ENCODE measurements at places on chromosomes 5 and 9. TPM values are rescaled to one million over a fixed set of nuclear protein-coding genes. Genes with fewer than 3 reads are reported as not detected.
A peak's percentile ranks its signal among the peaks of the same experiment; 100 is the strongest.

The TLR4 gene
- total RNA-seq, result 2.2 TPM

DNA sequence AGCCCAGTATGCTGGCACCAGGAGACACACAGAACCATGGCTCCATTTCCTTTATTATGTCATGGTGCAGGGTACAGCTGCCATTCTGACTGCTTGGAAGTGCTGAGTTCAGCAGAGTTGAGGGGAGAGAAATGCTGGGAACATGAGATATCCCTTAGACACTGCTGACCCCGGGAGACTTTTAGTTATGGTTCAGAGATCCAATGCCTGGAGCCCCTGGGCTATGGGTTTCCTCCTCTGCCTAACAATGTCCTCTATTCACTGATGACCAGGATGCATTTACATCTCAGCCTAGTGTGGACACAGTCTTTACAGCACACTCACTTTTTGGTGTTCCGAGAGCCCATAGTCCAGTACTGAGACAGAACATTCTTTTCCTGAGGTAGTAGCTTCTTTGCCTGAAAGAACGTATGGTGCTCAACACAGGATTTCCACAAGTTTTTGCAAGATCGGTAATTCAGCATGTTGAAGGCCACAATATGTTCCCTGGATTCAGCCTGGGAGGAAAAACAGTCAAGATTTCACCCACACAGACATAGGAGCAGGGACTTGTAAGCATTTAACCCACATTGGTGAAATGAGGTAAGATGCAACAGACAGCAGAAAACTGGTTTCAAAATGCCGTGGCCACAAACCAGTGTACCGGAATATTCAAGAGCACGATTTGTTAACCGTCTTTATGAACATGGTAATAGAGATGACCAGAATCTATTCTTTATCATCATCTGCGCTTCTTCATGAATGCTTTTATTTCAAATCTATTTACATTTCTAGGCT lies 71.3 kb downstream of the PTPN3 start:
- DNase-seq, result no peak

DNA sequence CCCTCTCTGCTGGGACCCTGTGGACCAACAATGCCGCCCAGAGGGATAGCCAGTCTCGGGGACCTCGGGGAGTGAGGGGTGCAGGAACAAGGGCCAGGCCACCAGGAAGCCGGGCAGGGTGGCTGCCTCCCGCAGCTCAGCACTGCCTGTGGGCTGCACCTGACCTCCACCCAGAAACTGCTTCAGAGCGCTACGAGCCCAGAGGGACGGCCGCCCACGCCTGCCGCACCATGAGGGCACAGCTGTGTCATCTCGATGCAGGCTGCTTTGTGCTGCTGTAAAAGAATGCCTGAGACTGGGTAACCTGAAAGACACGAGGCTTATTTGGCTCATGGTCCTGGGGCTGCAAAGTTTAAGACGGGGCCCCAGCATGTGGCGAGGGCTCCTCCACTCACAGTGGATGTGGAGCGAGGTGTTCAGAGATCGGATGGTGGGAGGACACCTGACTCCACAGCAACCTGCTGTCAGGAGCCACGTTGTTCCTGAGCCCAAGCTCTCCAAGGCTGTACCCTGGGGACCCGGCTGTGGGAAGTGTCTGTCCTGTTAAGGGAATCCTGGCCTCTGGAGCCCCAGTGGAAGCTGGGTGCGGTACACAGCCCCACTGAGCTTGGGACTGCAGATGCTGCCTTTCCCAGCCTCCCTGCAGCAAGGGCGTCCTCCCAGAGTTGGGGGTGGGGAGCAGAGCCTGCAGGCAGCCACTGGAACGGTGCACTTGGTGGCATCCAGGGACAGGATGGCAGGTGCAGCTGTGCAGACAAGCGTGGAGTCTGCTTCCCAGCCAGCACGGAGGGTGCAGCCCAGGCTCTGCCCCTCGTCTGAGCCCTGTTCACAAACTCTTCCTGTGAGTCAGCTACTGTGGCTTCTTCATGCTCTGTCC lies 11.8 kb upstream of the ZDHHC11 start:
- DNase-seq, result no peak

DNA sequence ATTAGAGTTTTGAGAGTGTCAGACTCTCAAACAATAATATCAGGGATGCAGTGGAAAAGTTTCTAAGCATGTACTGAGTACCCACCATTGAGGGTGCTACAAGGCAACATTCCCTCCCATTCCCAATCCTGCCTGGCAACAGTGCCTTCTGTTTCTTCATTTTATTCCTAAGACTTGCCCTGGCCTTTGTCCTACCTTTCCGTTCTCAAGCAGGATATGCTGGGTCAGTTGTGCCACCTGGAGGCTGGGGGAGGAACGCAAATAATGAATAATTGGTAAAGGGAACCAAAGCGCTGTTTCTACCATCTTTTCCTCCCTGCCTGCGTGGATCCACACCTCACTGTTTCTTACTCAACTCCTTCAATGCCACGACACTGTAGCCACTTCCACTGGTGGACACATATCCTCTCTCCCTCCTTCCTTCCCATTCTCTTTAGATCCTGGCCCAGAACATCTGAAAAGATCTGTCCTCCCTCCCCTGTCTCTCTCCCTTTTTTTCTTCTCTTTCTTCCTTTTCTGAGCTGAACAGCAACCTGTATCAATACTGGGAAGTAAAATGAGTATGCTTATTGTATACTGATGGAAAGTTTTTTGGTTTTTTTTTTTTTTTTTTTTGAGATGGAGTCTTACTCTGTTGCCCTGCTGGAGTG lies 149.5 kb downstream of the C9orf152 start:
- DNase-seq, result no peak

- no peak for DNase-seq
Observed at GRCh38 chr5:117681431-117682254, 1107.0 kb upstream of the SEMA6A start.

GRCh38 chr9:99038484-99038820 lies 66.5 kb upstream of the TGFBR1 start:
- DNase-seq, result no peak

GRCh38 chr9:3830291-3830690 lies 304.5 kb upstream of the RFX3 start:
- DNase-seq, result no peak

GRCh38 chr9:16680975-16681651 lies 189.4 kb downstream of the BNC2 start:
- DNase-seq, result no peak

GRCh38 chr9:86039991-86040860 lies 59.1 kb downstream of the GOLM1 start:
- no peak for DNase-seq

- no peak for DNase-seq
Observed at GRCh38 chr5:155461304-155461703, 447.7 kb downstream of the KIF4B start.

- DNase-seq, result no peak
Observed at GRCh38 chr5:142688281-142688989, 2.5 kb upstream of the FGF1 start.

The PCDHAC2 gene
- not detected for total RNA-seq

- no peak for DNase-seq
Observed at GRCh38 chr5:56152437-56152836, 80.7 kb downstream of the ANKRD55 start.

The P4HA2 gene
- 0.20 TPM for total RNA-seq

DNA sequence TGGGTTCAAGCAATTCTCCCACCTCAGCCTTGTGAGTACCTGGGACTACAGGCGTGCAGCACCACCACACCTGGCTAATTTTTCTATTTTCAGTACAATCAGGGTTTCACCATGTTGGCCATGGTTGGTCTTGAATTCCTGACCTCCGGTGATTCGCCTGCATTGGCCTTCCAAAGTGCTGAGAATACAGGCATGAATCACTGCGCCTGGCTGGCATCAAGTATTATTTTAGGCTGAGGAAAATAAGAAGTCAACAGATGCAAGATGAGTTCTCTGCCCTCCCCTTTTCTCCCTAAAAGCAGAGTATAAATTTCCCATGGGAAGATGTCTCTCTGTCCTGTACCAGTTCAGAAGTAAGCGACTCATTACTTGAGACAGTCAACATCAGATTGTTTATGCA lies 71.5 kb downstream of the ELAVL2 start:
- no peak for DNase-seq

The TAF11L5 gene
- total RNA-seq, result not detected

GRCh38 chr5:57171816-57172465 lies 1.9 kb upstream of the GPBP1 start:
- peak; percentile 56 for DNase-seq

The CRAT gene
- total RNA-seq, result 13.8 TPM

GRCh38 chr5:177225798-177226197 lies 77.7 kb downstream of the RAB24 start:
- no peak for DNase-seq

The FOXD4L4 gene
- total RNA-seq, result not detected

DNA sequence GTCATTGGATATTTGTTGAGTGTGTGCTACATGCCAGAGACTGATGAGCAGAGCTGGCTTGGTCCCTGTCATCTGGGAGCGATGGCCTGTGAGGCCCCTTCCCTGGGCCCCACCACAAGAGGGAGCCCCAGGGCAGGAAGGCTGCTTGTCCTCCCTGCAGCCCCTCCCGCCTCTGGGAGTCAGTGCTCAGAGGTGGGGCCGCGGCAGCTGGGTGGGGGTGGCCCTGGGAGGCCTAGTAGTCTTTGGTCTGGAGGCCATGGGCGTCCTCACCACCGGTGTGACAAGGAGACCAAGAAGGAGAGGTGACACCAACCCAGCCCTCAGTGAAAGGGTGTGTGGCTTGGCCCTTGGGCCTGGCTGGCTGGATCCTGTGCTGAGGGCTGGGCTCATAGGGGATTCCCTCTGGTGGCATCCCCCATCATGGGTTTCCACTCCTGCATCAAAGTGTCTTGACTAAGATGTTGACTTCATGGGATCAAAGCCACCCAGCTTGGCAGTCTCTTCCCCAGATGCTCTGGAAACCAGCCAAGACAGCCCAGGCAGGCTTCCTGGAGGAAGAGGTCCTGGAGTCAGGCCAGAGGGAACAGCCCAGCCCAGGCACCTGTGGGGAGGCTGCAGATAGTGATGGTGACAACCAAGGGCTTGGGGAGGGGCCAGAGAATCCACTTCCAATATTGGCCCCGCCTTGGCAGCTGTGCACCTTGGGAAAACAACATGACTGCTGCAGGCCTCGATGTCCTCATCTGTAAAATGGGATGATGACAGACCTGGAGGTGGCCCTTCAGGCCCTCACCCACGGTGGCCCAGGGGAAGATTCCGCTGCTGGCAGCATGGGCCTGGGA lies 166.7 kb downstream of the GAPVD1 start:
- DNase-seq, result no peak

DNA sequence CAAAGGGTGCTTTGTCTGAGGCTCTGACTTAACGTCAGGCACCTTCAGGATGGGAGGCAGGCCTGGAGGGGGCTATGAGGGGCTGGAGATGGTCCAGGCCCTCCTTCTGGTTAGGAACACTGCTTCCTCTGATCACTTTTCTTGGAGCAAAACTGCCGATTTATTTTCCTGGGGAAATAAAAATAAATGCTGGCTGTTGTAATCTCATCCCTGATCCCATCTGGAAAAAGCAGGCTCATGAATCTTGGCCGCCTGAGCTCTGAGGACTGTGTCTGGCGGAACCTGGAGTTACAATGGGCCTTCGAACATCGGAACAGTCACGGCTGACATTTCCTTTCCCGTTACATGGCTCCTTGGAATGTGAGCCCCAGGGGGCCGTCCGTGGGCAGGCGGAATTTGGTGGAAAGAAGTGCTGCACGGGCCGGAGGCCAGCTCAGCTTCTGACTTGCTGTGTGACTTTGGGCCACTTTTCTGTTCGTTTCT lies 157.8 kb downstream of the RGS3 start:
- no peak for DNase-seq
